ENCODE measurements at places on chromosomes 1 and 21.

DNA sequence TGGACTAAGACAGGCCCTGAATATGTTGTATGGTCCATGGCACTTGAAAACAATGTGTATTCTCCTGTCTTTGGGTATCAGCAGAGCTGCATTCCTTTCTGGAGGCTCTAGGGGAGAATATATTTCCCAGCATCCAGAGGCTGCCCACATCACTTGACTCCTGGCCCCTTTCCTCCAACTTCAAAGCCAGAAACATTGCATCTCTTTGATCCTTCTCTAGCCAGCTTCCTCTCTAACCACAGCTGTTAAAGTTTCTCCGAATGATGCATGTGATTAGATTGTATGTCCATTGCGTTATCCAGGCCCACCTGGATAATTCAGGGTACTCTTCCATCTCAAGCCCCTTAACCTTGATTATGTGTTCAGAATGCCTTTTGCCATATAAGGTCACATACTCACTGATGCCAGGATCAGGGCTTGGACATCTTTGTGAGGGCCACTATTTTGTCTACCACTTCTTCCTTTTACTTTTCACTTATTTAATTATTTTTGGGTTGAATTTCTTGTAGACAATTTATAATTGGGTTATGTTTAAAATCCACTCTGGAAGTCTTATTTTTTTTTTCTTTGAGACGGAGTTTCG, 5.3 kb downstream of the CHD1L start:
- no peak for DNase-seq

- no peak for DNase-seq
Measured at GRCh38 chr1:231383159-231383860, 38.8 kb downstream of the EGLN1 start.

DNA sequence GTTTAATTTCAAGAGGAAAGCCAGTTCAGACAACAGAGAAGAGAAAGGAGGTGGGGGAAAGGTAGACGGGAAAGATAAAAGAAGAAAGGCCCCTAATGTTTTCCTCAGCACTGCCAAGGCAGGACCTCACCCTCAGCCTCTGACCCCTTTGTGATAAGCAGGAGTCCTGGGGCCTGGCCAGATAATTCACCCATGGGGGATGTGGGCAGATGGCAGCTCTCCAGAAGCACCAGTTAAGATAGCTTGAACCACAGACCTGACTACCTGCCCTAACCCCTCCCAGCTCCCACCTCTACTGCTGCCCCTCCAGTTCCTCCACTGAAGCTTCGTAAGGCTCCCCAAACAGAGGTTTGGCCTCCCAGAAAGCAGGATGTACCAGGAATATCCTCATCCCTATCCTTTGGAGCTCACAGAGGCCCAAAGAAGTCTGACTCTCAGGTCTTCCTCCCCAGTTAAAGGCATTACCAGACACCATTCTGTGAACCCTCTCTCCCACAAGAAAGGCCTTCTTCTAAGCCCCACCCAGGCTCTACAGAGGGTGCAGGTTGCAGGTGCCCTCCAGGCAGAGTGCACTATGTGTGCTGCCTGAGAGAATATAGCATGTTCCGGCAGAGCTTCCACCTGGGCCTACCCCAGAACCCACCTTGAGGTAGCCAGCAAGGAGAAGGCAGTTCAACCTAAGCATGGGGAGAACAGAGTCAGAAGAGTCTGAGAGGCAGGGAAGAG, 9.2 kb upstream of the SNAPIN start:
- no peak for DNase-seq

- no peak for DNase-seq
Measured at GRCh38 chr1:115251856-115252255, 86.2 kb downstream of the NGF start.

DNA sequence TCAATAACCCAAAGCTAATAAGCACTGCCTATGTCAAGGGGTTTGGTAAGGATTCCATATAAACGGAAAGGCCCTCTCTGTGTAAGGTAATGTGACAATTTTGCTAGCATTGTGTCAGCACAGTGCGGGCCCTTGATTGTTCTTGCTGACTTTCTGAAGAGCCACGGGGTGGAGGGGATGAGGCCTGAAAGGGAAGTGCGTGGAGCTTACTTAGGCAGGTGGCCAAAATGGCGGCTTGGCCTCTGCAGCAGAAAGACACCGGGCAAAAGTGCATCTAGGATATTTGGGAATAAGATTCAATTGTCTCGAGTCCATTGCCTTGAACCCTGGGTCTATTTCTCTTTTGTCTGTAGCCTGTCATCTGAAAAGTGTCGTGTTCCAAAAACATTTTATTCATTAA, 114.3 kb downstream of the TGFB2 start:
- DNase-seq = no peak

GRCh38 chr1:19096036-19096833, 113.8 kb downstream of the UBR4 start:
- no peak for DNase-seq

Measured in activated T-helper 1 cell treated with Interleukin-2 at 50 U/mL for 16 hours (primary cell).